T follicular helper cell (primary cell): ENCODE measurements at places on chromosomes 13 and 19.

DNA sequence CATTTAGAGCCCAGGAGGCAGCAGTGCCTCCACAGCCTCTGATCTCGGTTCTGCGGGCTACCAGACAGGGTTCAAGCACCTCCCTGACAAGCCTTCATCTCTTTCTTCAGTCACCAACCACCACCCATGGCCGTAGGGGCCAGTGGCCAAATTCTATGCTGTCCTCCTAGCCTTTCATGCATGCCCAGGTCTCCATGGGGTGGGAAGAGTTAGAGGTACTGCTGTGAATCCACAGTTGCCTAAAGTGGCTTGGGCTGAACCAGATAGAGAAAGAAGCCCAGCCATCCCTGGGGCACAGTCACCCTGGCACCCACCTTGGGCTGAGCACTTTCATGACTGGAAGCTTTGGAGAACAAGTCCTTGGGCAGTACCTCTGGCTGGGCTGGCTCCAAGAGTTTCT, 97.4 kb downstream of the ZDHHC20 start:
- no peak for DNase-seq

GRCh38 chr13:110463871-110464510, 97.5 kb downstream of the RAB20 start:
- no peak for DNase-seq

GRCh38 chr19:43372462-43372861, 19.0 kb downstream of the CD177 start:
- no peak for DNase-seq

DNA sequence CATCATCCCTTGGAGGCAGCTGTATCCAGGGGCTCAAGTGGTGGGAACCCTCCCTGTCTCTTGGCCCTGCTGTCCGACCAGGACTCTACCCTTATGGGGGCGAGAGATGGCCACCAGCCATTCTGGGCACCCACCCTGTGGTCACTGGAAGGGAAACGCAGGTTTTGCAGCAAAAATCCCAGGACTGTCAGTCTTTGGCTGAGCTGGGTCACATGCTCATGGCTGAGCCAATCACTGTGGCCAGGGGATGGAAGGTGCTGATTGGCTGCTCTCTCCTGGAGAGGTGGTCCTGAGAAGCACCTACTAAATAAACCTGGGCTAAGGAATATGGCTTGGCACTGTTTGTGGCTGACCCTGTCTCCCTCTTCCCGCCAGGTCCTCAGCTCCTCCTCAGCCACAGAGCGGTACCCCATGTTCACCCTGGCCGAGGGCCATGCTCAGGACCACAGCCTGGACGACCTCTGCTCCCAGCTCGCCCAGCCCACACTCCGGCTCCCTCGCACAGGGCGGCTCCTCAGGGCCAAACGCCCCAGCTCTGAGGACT, 8.9 kb downstream of the ATG4D start:
- DNase-seq, result no peak

GRCh38 chr13:31798189-31798588, 58.9 kb downstream of the RXFP2 start:
- no peak for DNase-seq

DNA sequence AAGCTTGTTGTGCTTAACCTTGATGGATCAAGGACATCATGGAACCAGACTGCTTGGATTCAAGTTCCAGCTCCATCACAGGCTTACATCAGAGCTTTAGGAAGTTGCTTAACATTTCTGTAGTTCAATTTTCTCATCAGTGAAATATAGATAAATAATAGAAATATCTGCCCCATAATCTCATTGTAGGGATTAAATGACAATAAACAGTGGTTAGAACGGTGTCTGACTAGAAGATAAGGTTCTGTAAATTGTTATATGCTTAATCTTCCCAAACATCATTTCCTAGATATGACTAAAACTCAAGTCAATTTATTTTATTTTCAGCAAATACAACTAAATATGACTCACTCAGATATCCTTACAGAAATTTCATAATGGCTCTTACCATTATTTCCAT, 83.5 kb downstream of the SLITRK1 start:
- DNase-seq, result no peak

DNA sequence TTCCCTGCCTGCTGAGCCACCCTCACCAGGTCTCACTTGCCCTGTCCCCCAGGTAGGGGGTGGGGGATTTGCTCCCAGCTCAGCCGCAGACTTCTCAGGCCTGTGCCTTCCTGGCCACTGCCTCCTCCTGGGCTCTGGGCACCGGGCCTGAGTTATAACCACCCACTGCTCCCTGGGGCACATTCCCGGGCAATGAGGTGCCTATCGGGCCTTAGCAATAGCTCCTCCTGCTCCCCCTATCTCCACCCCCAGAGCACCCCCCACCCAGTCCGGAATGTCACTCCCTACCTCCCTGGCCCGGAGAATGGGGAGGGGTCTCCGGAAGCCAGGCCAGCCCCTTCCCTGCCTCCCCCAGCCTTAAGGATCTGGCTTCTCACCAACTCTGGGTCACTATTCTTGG, at the start of gene KLK5:
KLK5 (minus strand) TSS at position 129 of the 400 bp plus-strand sequence. CDS start 381 bp downstream, outside the sequence.
- no peak for DNase-seq

GRCh38 chr13:34879851-34880250, 62.2 kb upstream of the NBEA start:
- no peak for DNase-seq

- no peak for DNase-seq
Observed at GRCh38 chr13:27419328-27419727, 5.1 kb upstream of the GTF3A start.
